ENCODE measurements at places on chromosomes 2 and 18.

GRCh38 chr2:3170792-3171455, 206.7 kb downstream of the EIPR1 start:
- no peak for DNase-seq

GRCh38 chr2:25286025-25286400, 55.7 kb downstream of the DNMT3A start:
- no peak for DNase-seq

DNA sequence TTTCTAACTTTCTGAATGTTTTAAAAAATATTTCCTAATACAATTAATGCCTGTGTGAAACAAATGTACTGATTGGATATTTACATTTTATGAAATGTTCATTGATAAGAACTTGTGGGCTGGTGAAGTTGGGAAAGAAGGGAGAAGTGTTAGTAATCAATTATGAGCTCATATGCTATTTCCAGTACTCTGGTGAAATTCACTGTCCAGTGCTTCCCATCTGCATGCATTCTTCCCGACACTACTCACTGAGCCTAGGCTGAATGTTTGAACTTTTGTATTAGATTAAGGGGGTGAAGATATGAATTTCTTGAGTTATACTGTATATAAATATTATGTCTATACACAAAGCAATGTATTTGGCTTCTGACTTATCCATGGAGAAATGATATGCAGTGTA, 36.0 kb downstream of the SKA1 start:
- no peak for DNase-seq

DNA sequence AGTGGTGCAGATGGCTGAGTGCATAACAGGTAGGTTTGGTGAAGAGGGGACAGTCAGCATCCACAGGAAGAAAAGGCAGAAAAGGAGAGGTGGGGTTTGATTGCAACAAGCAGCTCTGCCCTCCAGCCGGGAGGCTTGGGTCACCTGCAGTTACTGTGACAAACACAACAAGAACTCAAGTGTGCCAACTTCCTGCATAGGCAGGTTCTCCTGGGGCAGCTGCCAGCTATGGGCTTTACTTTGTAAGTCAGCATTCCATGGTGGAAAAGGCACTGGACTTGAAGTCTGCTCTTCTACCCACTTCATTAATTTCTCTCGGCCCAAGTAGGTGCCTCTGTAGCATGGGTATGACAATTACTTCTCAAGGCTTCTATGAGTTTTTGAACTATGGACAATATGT, 98.9 kb downstream of the MYT1L start:
- DNase-seq = no peak

DNA sequence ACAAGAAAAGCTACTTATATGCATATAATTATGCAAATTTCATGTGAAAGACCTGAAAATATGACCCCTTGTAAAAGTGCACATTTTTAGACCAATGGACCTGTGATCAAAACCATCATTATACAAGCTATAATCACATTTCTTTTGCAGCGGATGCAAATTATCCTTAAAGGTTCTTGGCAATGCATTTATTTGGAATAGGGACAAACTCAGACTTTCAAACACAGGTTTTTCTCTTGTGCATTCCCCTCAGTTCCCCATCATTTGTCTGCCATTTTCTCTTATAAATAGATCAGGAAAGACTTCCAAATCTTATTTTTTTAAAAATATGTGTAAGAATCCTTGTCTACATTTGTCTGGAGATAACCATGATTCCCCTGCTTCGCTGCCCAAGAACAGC, 954.2 kb upstream of the NRXN1 start:
- DNase-seq = no peak

All from activated CD4-positive, alpha-beta T cell treated with anti-CD3 and anti-CD28 coated beads for 24 hours (primary cell).